Ascending aorta (tissue), 2 donors: ENCODE measurements at places on chromosomes 12 and 14. TPM values are rescaled to one million over a fixed set of nuclear protein-coding genes. Genes with fewer than 3 reads are reported as not detected.
A peak's percentile ranks its signal among the peaks of the same experiment; 100 is the strongest.

GRCh38 chr14:80233470-80234089 lies 22.3 kb upstream of the DIO2 start:
- no peak for DNase-seq

Gene SIX1
- total RNA-seq, result 1.1 TPM

GRCh38 chr14:90454041-90455000 lies 57.5 kb downstream of the CALM1 start:
- DNase-seq, result peak; percentile 74

Gene IFNG-AS1
- not detected for total RNA-seq

- DNase-seq, result no peak
These were observed 154.4 kb upstream of the GARIN6 start for GRCh38 chr12:99493197-99493596.

DNA sequence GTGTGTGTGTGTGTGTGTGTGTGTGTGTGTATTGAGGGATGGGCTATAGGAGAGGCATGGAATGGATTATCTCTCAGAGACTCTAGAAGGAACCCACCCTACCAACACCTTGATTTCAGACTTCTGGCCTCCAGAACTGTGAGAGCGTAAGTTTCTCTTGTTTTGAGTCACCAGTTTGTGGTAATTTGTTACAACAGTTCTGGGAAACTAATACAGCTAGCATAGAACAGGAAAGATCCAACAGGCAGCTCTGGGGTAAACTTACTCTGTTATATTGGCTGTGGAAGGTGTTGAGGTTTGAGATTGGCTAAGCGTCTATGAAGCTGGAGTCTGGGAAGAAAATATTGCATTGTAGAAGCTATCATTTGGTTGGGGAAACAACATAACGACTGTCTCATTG lies 334.3 kb downstream of the AACS start:
- DNase-seq, result no peak

GRCh38 chr12:97164936-97165335 lies 257.9 kb downstream of the NEDD1 start:
- DNase-seq, result no peak

Gene SLC5A8
- 0.11 TPM for total RNA-seq

Gene WNT1
- total RNA-seq, result not detected

GRCh38 chr12:114850661-114851275 lies 166.8 kb upstream of the TBX3 start:
- no peak for DNase-seq

DNA sequence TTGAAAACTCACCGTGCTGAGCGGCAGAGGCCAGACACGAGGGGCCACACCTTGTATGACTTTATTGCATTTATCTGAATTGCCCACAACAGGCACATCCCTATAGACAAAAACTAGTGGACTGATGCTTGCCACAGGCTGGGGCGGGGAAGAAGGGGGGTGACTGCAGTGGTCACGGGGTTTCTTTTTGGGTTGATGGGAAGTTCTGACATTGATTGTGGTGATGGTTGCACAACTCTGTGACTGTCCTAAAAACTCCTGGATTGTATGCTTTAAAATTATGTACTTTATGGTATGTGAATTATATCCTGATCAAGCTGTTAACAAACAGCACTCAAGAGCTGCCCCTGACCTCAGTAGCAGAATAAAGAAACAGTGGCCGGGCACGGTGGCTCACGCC lies 25.7 kb downstream of the DHX37 start:
- DNase-seq, result no peak

Gene GALNT6
- total RNA-seq, result 67.2 TPM

DNA sequence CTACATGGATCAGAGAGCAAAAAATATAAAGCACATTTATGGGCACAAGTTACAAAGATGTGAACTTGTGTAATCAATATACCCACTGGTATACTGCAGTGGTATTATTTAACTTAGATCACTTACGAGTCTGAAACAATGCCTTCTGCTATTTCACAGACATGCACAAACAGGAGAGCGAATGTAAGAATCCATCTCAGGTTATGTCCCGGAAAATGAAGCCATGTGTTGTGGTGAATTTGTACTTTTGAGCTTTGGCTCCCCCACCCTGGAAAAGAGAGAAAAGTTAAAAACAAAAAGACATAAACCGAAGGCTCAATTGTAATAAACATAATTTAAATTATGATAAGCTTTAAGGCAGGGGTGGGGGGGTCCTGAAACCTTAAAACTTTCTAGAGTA lies 7.6 kb downstream of the ABCC9 start:
- DNase-seq, result no peak

DNA sequence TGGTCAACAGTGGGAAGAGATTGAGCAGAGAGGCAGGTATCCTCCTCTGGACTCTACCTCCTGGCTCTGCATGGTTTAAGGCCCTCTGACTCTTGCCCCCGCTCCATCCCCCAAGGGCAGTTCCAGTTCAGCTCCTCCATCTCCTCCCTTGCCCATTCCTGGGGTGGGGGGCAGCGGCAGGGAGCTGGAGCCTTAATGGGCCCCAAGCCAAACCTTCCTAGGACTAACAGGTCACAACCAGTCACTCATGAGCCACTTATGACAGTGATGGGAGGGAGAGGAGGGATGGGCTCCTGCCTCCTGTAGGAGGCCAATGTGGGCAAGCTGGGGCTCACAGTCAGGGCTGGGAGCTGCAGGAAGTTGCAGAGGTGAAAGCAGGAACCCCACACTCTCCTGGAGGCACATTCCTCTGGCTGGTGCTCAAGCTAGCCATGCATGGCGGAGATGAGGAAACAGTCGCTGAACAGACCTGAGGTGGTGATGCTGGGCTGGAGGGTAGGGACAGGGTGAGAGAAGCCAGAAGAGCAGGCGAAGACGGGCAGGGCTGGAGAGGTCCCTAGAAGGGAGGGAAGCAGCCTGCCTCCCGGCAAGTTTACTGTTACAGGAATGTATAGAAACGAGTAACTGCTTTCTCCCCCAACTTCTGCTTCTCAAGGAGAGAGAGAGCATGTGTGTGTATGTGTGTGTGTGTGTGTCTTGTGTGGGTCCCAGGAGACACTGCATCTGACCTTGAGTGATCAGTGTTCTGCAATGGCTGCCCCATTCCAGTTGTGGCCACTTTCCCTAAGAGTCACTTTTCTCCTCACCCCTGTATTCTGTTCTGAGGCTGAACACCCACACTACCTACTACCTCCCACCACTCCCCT lies 5.0 kb upstream of the RAPGEF3 start:
- DNase-seq, result no peak

DNA sequence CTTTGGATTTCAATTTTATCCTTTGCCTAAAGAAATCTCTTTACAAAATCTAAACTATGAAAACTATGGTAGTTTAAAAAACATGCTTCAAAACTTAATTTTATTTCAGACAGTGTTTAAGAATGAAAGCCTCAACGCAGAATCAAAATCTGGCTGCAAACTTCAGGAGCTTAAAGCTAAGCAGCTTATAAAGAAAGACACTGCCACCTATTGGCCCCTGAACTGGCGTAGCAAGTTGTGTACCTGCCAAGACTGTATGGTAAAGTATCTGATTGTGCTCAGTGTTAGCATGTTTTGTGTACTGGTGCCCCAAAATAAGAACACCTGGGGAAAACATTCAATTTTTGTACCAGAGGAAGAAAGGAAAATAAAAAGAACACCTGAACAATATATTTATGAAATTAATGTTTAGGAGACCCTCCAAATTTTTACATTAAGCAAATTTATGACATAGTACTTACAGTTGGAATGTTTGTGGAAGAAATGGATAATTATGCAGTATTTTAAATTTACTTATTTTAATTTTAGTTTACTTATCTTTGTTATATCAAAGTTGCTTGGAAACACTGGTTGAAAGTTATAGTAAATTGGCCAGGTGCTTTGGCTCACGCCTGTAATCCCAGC lies 12.2 kb downstream of the UBR7 start:
- DNase-seq, result no peak

Gene NKX2-1
- total RNA-seq, result not detected

DNA sequence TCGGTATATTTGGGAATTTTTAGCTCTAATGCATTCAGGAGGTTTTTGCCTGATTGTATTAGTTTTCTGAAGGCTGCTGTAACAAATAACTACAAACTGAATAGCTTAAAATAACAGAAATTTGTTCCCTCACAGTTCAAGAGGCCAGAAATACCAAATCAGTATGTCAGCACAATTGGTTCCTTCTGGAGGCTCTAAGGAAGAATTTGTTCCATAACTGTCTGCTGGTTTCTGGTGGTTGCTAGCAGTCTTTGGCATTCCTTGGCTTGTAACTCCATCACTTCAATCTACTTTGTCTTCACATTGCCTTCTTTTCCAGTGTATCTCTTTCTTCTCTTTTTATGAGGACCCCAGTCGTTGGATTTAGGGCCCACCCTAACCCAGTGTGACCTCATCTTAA lies 21.3 kb downstream of the TMTC3 start:
- no peak for DNase-seq

- no peak for DNase-seq
These were observed 14.6 kb upstream of the RBM19 start for GRCh38 chr12:113980537-113981337.

DNA sequence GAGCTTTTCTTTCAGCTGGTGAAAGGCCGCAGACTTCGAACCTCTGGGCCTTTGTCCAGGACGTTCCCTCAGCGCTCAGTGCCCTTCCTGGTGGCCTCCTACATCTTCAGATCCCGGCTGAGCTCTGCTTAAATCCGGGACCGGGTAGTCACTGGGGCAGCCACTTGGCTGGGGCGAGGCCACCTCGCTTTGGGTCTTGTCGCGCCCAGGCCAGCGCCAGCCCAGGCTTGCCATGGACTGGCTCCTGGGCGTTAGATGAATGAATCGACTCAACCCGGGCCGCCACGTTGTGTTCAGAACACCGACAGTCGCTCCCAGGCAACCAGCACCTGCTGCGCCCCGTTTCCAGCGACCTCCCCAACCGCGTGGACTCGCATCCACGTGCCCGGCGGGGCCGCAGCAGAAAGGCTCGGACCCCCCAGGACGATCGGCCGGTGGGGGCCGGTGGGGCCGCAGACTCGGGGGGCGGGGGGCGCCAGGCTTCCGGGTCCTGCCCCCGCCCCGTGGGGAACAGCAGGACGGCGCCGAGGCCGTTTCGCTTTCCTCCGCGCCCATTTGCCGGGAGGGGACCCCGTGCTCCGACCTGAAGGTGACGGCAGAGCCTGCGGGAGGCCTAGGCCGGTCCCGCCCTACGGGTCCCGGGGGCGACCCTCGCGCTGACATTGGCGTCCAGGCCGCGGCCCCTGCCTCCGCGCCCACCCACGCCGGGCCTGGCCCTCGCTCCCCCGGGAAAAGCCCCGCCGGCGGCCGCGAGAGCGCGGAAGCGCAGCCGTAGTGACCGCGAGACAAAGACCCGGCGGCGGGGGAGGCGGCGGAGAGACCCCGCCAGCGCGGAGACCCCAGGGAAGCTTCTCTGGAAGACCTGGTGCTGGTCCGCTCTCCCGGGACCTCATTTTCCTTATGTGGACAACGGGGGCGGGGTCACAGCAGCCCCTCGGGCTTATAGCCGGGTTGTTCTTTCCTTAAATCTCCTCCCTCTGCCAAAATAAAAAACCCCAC lies 37.3 kb upstream of the RCOR1 start:
- no peak for DNase-seq

DNA sequence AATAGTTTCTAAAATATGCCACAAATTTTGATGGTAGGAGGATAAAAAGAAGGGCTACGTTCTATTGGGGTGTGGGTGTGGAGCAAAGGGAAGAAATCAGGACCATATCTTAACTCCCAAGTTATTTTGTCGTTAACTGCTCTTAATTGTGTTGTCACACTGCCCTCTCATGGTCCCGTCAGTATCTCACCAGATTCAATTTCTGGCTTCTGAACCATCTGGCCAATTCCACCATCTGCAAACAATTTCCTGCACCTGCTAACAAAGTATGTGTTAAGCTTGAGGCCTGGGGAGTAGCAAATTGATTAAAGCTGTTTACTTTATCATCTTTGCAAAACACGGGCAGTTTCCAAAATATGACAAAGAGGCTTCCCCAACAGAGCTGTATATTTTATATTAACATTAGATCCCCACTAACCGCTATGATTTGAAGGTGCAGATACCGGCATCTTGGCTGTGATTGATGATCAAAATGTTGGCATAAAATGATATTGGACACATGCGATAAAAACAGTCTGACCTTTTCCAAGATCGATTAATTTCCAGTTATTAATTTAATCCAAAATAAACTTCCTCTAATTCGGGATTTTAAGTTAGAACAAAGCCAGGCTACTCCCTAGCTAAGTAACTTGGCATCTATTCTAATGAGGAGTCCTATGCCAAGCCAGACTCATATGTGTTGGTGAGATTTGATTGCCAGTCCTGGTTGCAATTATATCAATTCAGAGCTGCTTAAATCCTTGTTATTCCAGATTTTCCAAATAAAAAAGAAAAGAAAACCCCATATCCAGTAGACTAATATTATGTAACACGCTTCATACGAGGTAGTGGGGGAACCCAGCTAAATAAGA lies 6.9 kb upstream of the DNM1L start:
- DNase-seq, result no peak

DNA sequence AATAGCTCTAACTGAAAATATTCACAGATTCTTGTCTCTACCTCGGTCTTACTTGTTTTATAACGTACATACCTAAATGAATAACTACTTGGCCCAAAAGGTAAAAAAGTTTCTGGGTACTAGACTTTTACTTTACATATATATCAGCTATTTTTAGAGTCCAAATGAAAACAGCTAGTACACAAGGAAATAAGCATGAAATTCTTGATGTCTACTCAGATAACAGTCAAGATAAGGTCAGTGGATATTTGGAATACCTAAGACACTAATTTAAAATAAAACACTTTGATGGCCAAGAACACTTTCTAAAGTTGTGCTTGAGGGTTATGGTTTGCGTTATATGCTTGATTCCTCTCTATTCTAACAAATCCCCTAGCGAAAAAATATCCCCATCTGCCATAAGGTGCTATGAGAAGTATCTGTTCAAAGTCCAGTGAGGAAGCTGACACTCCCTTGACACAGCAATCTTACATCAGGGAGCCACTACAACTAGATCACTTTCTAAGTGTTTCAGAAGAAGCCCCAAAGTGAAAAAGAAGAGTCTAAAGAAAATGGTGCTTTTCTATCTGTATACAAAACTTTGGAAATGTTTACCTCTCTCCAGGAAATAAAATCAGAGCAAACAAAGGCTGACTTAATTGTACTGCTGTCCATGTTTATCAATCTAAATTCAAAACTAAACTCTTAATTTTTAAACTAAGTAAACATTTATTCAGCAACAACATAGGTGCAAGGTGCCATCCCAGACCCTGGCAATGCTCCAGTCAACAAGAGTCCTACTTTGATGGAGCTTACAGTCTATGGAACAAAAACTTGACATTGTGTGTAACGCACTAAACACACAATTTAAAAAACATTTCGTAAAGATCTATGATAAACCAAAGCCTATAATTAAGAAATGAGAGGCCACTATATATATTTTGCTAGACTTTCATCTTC lies 11.7 kb downstream of the PTPN21 start:
- DNase-seq, result no peak

Gene PAWR
- total RNA-seq, result 75.4 TPM
